ENCODE measurements at places on chromosomes 5 and 9.

GRCh38 chr5:147482706-147483180 lies 27.1 kb downstream of the DPYSL3 start:
- DNase-seq, result no peak

- DNase-seq, result no peak
These were observed 75.5 kb downstream of the UNC13B start for GRCh38 chr9:35237311-35237710.

DNA sequence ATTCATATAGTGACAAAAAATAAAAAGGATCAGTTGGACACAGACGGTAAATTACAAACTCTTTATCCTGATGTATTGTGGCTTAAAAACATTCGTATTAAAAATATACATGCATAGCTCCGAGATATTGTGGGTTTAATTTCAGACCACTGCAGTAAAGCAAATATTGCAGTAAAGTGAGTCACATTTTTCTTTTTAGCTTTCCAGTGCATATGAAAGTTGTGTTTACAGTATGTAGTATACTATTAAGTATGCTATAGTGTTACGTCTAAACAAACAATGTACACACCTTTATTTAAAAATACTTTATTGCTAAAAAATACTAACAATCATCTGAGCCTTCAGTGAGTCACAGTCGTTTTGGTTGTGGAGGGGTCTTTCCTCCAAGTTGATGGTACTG lies 551.8 kb downstream of the CETN3 start:
- DNase-seq, result no peak

- DNase-seq, result no peak
These were observed 62.6 kb downstream of the PSMB7 start for GRCh38 chr9:124352616-124353015.

GRCh38 chr9:116395699-116396037 lies 242.1 kb downstream of the PAPPA start:
- no peak for DNase-seq

GRCh38 chr5:113147101-113147508 lies 170.5 kb downstream of the DCP2 start:
- no peak for DNase-seq

DNA sequence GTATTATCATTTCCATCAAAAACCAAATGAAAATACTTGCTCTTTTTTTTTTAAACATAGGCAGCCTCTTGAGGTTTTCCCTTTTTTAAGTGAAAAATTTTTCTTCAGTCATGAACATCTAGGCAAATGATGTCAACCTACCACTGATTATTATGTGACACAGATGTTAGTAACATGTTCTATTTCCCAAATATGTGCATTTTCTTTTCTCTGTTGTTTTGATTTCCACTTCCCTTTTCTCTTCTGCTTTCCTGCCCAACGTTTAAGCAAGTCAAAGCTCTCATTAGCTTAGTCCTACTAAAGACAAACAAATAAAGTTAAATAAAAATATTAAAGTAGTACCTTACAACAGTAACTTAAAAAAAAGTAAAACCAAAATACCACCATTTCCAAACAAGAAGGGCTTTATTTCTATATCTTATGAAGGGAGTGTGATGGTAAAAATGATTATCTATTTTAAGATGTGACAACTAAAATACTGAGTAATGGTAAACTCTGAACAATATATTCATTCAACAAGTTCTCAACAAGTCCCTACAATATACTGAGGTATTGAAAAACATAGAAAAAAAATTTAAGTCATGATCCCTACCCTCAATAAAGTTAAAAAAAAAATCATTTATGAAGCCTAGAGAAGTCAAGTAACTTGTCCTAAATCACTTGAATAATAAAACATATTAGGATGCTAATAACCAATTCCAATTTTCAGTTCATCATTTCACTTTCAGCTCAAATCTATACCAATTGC lies 9.4 kb downstream of the SLC38A9 start:
- no peak for DNase-seq

GRCh38 chr5:66860199-66860975 lies 264.2 kb downstream of the MAST4 start:
- no peak for DNase-seq

DNA sequence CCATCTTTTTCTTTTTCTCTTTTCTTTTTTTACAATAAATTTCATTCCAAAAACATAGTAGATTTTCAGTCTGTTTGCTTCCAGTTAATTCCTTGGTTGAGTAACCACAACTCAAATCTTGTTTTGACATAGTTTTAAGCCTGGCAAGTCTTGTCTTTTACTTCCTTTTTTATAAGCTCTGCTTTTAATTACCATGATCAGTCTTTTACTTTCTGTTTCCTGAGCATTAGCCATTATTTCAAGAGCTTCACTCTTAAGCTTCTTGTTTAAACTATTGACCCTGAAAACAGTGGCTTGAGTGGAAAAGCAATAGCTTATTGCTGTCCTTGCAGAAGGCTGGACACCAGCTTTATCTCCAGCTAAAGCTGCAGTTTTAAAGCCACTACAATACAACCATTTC lies 1363.3 kb downstream of the MAT2B start:
- no peak for DNase-seq

GRCh38 chr9:116144555-116144954 lies 9.0 kb upstream of the PAPPA start:
- no peak for DNase-seq

GRCh38 chr9:98931600-98932389 lies 11.9 kb upstream of the COL15A1 start:
- DNase-seq, result no peak

DNA sequence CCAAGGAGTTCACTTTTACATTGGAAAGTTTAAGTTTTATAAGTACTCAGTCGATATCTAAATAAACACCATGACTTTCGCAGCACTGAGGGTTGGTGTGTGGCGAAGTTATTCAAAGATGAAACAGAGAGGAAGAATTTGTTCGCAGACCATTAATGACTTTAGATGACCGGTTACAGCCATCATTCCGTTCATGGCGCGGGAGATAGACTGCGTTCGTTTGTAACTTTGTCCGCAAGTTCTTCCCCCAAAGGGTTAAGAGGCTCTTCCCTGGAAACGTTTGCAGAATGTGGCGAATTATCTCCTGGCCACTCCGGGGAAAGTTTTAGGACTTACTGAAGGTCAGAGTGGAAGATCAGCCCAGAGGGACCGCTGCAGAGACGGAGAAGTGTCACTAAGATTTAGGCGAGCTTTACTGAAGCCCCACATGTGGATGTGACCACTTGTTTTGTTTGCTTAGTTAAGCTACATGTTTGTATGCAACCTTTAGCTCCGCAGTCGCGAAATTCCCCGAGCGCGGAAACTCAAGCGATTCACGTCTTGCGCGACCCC lies 2.2 kb upstream of the FOXD1 start:
- no peak for DNase-seq

GRCh38 chr5:173501922-173502321 lies 114.5 kb downstream of the BOD1 start:
- DNase-seq, result no peak

GRCh38 chr5:117892360-117892759 lies 1096.0 kb downstream of the DTWD2 start:
- no peak for DNase-seq

- DNase-seq, result no peak
These were observed 227.1 kb upstream of the DMRT1 start for GRCh38 chr9:614431-614830.

DNA sequence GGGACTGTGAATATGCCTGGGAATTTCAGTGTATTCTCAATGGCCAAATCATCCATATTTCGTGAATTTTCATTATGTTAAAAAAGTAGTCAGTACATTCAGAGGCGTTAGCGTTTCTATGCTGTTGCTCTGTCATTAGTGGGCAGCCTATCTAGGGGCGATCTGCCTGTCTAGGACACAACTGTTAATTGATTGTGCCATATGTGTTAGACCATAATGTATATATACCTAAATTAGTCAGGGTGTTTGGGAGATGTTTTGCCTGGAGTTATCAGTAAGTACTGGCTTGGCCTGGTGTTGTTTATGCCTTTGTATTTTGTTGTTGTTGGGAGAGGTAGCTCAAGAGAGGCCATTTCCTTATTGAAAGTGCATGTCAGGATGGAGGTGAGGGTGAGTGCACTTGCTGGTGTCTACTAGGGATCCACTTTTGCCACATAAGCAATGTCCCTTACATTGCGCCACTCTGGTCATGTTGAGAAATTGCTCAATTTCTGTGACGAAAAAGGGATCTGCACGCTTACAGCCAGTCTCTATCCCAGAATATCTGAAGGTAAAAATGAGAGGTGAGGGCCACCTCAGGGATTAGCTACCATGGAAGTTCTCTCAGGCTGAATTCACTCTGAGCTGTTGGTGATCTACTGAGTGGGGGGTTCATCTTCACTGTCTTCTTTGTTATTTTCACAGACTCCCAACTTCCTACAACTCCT lies 123.3 kb downstream of the ST8SIA4 start:
- DNase-seq, result no peak

- no peak for DNase-seq
These were observed 233.3 kb downstream of the GAS1 start for GRCh38 chr9:86713970-86714369.

GRCh38 chr5:148858547-148858946 lies 32.1 kb downstream of the ADRB2 start:
- no peak for DNase-seq

- DNase-seq, result no peak
These were observed 124.1 kb upstream of the NR5A1 start for GRCh38 chr9:124631326-124631725.

DNA sequence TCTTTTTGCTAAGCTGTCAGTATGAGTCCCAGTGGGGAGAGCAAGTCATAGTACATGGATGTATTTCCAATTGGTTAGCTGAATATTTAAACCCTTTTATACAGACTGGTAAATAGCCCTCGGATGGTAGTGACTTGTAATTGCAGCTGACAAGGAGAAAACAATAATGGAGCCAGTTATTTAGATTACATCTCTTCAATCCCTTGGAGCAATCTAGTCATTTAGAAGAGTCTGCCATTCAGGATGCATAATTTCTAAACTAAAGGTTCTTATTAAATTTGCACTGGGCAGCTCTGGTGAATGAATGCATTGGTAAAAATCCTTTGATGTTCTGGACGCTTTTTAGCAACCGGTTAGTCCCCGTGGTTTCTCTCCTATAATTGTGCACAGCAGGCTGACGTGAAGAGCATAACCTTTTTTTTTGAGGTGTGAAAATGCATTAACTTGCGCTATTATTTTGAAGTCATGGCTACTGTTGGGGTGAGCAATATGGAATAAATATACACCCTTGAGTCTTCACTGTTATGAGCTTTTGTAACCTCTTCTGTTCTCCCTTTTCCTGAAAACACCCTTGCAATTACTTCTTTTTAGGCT lies 158.6 kb upstream of the CD180 start:
- no peak for DNase-seq

GRCh38 chr5:158389786-158390185 lies 530.8 kb upstream of the CLINT1 start:
- no peak for DNase-seq

- no peak for DNase-seq
These were observed 5.8 kb downstream of the MFAP3 start for GRCh38 chr5:154044581-154044980.

DNA sequence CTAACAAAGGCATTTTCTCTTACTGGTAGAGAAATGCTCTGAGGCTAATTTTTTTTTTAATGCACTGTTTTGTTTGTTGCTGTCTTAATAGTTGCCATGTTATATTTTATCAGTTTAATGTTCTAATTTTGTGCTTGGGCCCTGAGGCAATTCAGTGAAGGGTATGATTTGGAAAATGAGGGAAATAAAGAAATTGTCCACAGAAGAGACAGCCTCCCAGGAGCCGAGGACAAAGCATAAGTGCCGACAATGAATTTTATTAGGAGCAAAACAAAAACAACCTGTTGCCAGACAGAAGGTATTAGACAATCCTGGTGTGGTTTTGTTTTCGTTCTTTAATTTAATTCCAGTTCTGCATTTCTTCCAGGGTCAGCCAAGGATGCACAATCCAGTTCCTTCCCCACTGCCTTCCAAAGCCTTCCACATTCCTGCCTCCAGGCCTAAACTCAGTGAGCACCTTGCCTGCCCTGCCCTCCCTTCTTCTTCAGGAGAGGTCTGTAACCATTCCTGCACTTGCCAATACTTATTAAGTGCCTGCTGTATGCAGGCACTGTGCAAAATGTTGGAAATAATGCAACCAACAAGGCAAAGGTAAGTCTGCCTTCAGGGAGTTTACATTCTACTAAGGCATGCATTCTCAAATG lies 4.3 kb upstream of the TCOF1 start:
- DNase-seq, result no peak

- DNase-seq, result no peak
These were observed 217.1 kb downstream of the TRIM32 start for GRCh38 chr9:116904165-116904564.

- DNase-seq, result no peak
These were observed 742.8 kb downstream of the NR2F1-AS1 start for GRCh38 chr5:92838253-92838652.

DNA sequence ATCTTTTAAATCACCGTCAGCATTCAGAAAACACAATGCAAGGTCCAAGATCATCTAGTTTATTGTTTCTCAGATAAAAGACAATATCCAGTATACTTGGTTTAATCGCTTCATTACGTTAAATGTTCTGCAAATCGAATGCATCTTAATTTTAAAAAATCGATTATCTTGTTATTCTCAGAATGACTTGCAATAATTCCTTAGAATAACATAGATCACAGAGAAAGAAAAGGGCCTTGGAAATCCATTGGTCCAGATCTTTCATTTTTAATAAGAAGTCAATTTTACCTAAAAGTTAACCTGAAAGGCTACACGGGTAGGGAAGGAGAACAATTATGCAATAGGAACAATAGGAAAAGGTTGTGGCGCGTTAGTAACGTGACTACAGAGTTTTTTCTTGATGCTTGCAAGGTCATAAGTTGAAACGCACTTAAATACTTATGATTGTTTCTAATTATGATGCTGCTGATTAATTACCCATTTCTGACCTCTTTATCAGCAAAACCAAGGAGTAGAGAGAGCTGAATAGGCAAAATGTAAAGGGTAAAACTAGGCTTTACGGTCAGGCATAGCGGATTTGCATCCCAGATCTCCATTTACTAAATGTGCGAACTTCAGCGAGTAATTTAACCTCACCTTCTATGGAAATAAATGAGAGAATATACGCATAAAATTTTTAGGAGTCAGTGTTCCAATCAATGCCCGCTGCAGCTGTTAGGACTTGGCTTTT lies 769 bp upstream of the LYRM7 start:
- DNase-seq, result no peak
